Liver (tissue), 10 donors: ENCODE measurements at places on chromosomes 3 and 15.

DNA sequence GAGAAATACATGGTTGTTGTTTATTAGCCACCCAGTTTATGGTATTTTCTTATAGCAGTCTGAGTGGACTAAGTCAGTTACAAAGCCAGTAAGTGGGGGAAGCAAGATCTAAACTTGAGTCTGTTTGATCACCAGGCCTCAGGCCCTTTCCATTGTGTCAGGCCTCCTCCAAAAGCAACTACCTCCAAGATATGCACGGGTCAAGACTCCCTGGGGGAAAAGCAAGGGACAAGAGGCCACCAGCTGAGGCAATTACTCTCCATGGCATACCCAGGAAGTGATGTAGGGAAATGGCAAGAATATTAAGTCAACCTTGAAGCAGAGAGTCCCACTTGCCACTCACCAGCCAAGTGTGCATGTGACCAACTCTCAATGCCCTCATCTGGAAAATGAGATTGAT lies 28.6 kb upstream of the SRGAP3 start:
- no peak for DNase-seq

DNA sequence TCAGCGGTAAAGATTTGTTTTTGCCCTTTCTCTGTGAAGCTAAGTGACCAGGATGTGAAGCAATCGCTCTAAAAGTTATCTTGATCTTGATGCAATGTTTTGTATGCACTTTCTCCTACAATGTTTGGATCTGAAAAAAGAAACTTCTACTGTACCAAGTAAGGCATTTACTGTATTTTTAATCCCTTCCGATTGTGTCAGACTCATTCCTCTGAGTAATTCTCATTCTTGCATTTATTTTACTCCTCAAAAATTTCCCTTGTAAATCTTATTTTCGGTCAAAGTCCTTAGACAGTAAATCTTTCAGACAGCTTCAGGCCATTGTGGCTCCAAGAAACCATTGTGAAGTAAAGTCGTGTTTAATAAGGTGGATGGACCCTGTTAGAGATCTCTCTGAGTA lies 141.9 kb downstream of the TP63 start:
- DNase-seq: no peak

- DNase-seq: no peak
Measured at GRCh38 chr15:42879443-42879842, 41.1 kb downstream of the TTBK2 start.

DNA sequence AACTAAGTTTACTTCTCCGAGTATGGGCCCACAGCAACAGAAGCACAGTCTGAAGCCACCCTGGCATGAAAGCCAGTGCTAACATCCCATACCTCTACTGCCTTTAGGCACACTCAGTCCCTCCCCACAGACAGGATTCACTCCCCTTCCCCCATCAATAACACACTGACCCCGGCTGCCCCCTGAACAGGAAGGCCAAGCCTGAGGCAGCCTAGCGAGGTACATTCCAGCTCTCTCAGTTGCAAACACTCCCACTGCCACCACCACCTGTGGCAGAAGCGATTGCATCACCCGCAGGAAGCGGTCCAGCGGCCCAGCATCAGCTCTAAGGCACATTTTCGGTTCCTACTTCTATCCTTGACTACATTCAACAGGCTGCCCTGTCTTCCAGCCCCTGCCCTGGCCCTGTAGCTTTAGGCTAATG lies 7.0 kb upstream of the BMF start:
- no peak for DNase-seq
